ENCODE measurements at places on chromosomes 3 and 15.

GRCh38 chr15:60887139-60887538 lies 342.0 kb downstream of the RORA start:
- no peak for DNase-seq

- DNase-seq = no peak
Measured at GRCh38 chr3:184663756-184664155, 48.1 kb downstream of the MAGEF1 start.

DNA sequence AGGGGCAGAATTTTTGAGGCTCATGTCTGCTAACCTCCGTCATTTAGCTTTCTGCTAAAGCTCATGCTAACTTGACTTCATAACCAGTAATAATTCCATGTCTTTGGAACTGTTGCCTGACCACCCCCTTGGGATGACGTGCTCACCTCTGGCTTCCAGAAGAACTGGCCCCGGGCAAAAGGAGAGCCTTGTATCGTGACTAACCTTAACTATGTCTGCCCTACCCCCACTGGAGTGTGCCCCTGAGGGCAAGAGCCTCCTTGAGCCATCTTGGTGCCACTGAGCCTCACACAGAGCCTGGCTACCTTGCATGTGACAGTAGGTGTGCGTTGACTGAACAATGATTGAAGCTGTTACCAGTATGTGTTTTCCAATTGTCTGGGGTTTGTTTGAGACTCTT lies 4.7 kb downstream of the LRRK1 start:
- DNase-seq = no peak

DNA sequence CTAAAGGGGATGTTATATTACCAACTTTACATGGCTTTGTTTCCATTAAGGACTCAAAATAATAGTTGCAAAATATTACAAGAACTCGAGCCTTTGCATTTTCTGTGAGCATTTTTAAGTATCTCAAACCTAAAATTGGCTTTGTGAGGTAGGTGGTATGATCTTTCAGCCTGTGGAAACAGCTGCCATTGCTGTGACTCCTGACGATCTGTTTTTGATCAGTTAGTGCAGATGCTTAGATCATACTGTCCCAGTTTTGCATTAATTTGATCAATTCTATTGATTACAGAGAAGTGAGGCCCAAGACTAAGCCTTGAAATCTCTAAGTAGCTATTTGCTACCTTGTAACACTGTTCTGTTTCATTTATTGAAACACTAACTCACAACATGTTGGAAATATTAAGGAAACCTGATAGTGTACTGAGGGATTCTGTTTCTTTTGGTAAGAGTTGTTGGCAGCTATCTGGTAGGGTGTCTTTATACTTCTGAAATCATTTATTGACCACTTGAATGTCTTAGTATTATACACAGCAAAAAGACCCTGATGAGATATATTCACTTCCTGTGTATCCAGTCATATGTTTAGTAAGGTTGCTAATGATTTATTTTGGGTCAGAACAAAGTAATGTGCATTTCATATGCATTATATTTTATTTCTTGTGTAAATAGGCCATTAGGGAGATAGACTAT lies 14.8 kb downstream of the SKIL start:
- DNase-seq = no peak

DNA sequence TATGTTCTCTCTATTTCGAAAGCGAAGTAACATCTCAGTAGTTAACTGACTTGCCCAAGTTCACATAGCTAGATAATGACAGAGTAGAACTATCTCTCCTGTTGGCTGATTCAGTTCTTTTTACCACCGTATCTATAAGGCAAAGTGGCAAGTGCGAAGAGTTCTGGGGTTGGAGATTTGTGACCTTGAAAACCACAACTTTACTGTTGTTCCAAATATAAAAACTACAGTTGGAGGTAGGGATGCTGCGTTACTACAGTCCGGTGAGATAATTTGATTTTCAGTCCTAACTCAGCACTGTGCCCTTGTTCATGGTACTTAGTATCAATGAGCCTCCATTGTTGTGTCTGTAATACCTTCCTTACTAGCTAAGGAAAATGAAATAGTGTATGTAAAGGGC lies 71.2 kb upstream of the GOLGA8B start:
- DNase-seq = no peak

DNA sequence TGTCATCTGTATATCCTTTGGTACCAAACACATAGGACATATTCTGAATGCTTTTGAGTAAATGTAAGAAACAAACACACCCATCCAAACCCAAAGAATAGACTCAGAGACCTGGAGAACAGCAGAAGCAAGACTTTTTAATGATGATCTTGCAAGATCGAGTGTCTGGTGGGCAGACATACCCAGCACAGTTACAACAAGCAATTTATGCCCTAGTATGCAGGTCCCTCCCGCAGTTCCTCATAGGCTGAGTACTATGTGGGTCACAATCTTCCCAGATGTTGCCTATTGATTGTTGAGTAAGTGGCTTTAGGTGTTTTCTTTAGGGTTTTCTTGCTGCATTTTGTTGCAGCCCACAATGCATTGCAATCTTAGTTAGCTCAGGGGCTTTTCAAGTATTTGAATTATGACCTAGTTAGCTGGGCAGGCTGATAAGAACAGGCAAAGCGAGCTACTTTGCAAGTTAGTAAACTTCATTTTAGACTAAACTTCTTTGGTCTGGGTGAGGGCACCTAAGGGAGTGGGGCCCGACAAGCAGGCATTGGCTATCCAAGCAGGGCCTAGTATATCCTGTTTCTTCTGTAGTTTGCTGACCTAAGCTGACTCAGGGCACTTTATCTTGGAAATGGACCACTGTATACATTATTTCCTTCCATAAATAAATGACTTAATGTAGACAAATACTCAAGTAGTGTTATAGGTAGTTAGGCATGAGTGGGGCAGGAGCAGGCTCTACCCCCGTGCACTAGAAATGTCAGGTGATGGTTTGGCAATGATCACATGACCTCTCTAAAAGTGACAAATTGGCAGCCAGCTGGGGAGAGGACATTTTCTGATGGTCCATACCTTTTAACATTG lies 87.3 kb upstream of the LIPC start:
- no peak for DNase-seq

GRCh38 chr15:47750740-47751262 lies 33.5 kb downstream of the SEMA6D start:
- DNase-seq = no peak

- DNase-seq = no peak
Measured at GRCh38 chr15:52162260-52162659, 28.9 kb downstream of the GNB5 start.

DNA sequence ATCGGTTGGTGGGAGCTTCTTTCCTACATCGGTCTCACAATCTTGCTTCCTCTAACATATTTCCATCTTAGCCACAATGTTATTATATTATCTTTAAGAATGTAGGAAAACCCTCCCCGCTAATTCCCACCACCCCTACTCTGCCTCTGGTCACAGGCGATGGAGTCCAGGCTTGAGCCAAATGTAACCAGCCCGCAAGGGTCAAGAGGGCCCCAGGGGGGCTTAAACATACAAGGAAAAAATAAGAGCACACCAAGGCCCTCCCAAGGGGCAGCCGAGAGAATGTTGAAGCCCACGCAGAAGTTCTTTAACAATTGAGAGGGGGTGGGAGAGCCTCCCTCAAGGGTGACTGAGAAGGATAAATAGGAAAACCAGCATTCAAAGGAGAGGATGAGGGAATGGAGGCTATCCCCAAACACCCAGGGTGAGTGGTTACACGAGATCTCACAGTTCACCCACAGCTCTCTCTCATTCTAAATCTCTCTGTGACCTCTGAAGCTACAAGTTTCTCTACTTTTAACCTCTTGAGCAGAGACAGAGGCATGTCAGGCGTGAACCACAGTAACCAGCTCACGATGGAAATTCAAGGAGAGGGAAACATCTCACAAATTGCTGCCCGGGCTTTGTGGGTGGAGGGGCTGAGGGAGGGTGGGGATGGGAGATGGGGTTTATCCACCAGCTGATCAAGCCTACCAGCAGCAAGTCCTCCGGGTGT lies 31.4 kb upstream of the UACA start:
- DNase-seq = no peak

Data from stimulated activated CD4-positive, alpha-beta T cell treated with anti-CD3 and anti-CD28 coated beads, Interleukin-4, amount 100 ng/mL, for 1 hour (primary cell).